Urothelium cell line (cell line): ENCODE measurements at places on chromosomes 4 and X.

GRCh38 chr4:122914938-122915337 is 7.5 kb downstream of the NUDT6 start:
- DNase-seq, result no peak

DNA sequence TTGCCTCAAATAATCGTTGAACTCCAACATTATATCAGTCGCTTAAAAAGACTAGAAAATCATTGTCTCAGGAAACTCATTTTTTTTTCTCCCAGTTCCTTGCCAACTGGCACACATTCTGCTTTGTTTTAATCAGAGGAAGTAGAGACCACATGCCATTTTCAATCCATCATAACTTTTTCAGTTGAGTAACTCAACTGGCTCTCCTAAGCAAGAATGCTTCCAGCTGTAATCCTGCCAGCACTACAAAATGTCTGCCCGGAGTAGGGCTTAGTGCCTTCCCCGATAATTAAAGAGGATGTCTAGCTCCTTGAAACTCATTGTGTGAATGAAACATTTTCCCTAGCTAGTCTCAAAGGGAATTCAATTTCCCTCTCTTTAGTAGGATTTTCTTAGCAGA is 33.0 kb downstream of the FREM3 start:
- DNase-seq, result peak; percentile 7

DNA sequence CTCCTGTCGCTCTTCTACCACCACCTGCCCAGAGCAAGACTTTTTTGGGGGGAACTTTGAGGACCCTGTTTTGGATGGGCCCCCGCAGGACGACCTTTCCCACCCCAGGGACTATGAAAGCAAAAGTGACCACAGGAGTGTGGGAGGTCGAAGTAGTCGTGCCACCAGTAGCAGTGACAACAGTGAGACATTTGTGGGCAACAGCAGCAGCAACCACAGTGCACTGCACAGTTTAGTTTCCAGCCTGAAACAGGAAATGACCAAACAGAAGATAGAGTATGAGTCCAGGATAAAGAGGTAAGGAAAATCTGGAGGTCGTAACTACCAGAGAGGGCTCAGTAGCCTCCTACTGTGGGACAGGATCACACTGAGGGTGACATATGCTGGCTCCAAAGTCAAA is 364.5 kb downstream of the MAPK10 start:
- DNase-seq, result no peak

GRCh38 chr4:60452266-60452665 is 747.9 kb upstream of the ADGRL3 start:
- DNase-seq, result no peak

DNA sequence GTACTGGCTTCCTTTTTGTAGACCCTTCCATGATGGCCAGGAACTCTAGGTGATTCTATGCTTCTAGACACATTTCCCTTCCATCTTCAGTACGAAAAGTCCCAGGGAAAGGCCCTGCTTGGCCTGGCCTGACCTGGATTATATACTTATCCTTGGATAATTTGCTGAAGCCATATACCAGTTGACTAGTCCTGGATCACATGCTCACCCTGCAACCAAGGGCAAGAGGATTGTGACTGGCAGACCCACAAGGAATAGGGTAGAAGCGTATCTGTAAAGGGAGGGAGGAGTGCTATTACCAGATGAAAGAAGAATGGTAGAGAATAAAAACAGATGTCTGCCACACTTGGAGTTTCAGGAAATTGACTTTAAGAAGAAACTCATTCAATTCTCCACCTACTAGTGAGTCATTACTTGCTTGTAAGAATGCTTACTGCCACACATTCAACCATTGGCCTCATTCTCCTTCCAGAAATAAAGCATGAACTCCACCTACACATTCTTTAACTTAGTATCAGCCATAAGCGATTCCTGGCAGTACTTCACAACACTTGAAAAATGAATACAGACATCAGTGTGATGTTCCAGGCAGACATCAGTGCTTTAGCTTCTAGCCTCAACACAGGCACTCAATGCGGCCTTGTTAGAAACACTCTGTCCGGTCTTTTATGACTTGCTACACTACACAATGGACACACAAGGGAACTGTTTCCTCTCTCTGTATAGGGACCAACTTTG is 141.8 kb downstream of the CBR4 start:
- no peak for DNase-seq

GRCh38 chrX:123626962-123627361 is 105.9 kb downstream of the THOC2 start:
- DNase-seq, result no peak

DNA sequence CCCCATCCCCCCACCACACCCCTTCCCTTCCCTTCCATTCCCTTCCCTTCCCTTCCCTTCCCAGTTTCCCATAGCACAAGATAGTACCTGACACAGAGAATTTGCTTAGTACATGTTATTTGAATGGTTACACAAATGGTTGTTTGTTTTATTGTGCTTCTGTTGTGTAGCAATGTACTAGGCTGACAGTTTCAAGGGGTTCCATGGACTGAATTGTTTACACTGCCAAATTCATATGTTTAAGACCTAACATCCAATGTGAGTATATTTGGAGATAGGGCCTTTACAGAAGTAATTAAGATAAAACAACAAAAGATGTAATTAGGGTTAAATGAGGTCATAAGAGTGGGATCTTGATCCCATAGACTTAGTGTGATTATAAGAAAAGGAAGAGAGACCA is 133.5 kb downstream of the FRAS1 start:
- DNase-seq, result no peak

GRCh38 chrX:151184705-151185104 is 8.3 kb downstream of the GPR50 start:
- no peak for DNase-seq

DNA sequence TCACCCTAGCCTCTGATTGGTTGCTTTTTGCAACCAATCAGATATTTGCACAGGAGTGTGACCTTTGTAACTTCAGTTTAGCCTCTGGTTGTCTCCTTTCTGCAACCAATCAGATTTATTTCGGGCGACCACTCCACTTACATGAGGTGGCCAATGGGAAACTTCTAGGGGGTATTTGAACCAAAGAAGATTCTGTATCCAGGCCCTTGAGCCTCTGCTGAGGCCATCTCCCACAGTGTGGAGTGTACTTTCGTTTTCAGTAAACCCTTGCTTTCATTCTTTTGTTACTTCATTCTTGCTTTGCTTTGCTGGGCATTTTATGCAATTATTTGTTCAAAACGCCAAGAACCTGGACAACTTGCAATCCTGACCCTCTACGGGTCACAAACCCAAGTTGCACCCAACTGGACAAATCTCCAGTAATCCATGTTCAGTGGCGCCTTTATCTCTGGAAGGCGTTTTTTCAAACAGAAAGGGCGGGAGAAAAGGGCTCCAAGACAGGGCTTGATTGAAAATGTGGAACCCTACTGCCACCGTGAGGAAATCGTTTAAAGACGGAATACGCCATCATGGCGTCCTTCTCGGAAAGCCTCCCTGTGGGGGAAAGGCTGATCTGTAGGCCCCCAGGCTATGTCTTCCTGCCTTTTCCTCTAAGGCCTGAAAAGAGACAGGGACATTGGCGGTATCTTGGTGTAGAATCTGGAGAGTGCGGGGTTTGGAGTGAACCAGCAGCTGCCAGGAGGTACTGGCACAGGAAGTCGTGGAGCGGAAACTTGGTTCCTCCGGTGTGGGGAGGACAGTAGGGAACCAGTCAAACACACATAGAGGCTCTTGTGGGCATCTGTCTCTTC is 184.6 kb downstream of the OR13H1 start:
- peak; percentile 29 for DNase-seq
